ENCODE measurements at places on chromosomes 1 and 21.

GRCh38 chr21:33402001-33402979 lies 923 bp upstream of the IFNGR2 start:
- H3K36me3 ChIP-seq, result no peaks in the 10 kb centered on the region
- peaks cover 29% of the 10 kb centered on the region for H3K4me1 ChIP-seq
- H3K4me3 ChIP-seq, result peak overlapping the region; percentile 28
- no peak for DNase-seq
- H3K27me3 ChIP-seq, result no peaks in the 10 kb centered on the region

DNA sequence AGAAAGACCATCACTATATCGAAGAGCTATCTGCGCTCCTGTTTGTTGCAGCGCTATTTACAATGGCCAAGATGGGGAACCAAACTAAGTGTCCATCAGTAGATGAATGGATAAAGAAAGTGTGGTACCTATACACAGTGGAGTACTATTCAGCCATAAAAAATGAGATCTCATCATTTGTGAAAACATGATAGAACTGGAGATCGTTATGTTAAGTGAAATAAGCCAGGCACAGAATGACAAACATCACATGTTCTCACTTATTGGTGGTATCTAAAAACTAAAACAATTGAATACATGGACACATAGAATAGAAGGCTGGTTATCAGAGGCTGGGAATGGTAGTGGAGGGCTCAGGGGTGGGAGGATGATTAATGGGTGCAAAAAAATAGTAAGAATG lies 256.2 kb downstream of the SRGAP2C start:
- no peak for DNase-seq
- H3K4me3 ChIP-seq, result no peak overlapping the region
- H3K27ac ChIP-seq, result no peak overlapping the region

GRCh38 chr1:15948595-15949452 lies 27.1 kb downstream of the ZBTB17 start:
- peak overlapping the region; percentile 38 for H3K4me3 ChIP-seq
- H3K27ac ChIP-seq, result peak overlapping the region; percentile 87
- H3K36me3 ChIP-seq, result peaks cover 7% of the 10 kb centered on the region
- H3K4me1 ChIP-seq, result peaks cover 42% of the 10 kb centered on the region

DNA sequence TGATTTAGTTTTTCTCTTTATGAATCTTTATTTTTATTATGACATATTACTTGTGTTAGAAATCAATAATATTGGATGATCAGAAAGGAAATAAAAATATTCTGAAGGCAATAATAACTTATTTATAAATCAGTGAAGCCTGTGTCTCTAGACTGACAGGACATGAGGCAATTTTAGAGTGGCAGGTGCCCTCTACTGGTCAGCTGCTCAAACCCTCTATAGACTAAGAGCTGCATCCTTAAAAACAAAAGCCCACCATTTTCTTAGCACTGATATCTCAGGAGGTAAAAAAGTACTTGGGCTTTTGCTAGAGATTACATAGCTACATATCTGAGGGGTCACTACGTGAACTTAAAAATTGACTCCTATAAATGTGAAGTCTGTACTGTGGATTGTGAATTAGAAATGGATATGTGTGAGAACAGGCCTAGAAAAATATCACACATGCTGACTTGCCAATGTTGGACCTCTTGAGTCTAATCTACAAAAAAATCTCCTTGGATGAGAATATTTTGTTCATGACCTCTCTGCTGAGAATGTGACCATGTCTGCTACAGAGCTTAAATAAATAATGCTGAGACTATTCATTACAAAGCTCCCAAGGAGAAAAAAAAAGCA lies 597.9 kb upstream of the ADAMTS5 start:
- no peaks in the 10 kb centered on the region for H3K4me1 ChIP-seq
- DNase-seq, result no peak
- H3K4me3 ChIP-seq, result no peak overlapping the region
- H3K27ac ChIP-seq, result no peak overlapping the region
- no peaks in the 10 kb centered on the region for H3K27me3 ChIP-seq

All from CD8-positive, alpha-beta memory T cell (primary cell).